Central memory CD4-positive, alpha-beta T cell (primary cell): ENCODE measurements at places on chromosomes 3 and 15.
A peak's percentile ranks its signal among the peaks of the same experiment; 100 is the strongest.

- no peak for DNase-seq
Measured at GRCh38 chr3:192373032-192373431, 354.3 kb downstream of the FGF12 start.

GRCh38 chr3:112395181-112395895 lies 62.4 kb downstream of the CD200 start:
- no peak for DNase-seq

- DNase-seq: peak; percentile 73
Measured at GRCh38 chr15:31365655-31366127, 39.1 kb downstream of the KLF13 start.

DNA sequence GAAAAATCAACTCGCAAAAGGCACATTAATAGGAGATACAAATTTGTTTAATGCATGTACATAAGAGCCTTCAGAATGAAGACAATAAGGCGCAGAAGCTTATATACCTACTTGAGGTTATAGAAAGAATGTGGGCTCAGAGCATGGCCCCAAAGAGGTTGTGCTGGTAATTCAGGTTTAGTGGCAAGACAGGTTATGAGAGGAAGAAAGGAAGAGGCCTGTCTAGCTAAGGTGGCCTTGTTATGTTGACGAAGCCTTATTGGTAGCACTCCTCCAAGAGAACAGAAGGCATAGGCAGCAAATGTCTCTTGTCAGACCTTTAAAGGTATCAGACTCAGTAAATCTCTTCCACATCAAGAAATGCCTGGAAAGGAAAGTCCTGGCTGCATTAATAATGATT lies 290.8 kb downstream of the MCTP2 start:
- DNase-seq: no peak

DNA sequence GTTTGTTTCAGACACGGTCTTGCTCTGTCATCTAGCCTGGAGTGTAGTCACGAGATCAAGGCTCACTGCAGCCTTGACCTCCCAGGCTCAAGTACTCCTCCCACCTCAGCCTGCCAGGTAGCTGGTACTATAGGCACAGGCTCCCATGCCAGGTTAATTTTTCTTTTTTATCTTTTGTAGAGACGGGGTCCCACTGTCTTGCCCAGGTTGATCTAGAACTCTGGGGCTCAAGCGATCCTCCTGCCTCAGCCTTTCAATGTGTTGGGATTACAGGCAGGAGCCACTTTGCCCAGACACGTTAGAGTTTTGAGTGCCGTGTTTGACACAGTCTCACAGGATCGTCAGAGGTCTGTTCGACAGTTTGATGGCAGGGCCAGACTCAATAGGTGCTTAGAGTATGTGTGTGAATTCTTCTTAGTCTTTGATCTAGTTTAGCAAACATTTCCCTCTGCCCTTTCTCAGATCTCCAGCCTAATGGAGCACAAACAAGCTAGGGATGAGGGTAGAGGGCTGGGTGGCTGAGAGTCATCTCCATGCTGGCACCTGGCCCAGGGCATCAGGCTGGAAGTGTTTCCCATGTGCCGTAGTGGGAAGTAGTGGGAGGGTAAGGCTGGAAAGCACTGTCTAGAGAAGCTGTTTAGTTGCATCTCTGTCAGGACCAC lies 66.1 kb upstream of the DLG1 start:
- no peak for DNase-seq

DNA sequence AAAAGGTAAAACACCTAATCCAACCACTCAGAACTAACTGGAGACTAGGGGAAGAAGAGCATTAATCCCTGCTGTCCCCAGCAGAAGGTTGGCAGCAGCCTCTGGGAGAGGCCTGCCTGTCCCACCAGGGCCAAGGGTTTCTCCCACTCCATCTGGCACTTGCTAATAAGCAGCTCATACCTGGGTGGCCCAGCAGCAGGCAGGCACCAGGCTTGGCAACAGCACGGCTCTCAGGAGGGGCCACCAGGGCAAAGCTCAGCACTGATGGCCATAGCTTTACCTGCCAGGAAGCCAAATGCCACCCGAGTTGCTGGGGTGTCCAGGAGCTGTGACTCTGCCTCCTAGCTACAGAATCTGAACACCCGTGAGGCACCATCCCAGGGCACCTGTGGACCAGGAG lies 58.3 kb downstream of the BOC start:
- no peak for DNase-seq

- no peak for DNase-seq
Measured at GRCh38 chr3:171986757-171987518, 52.4 kb upstream of the FNDC3B start.

DNA sequence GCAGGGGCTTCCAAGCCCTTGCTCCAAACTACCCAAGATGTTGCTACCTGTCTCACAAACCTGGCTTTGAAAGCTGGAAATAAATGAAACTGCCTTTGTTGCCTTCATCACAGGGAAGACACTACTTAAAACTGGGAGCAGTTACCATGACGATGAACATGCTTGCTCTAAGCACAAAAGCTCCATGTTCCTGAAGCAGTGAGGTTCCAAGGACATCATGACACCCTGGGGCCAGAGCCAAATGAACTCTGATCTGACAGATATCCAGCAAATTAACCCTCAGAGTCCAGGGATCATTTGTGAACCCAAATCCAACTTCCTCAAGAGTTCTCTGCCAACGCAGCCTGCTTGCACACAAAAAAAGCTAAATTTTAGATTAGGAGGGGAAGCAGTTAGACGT lies 10.7 kb downstream of the TRAIP start:
- no peak for DNase-seq

DNA sequence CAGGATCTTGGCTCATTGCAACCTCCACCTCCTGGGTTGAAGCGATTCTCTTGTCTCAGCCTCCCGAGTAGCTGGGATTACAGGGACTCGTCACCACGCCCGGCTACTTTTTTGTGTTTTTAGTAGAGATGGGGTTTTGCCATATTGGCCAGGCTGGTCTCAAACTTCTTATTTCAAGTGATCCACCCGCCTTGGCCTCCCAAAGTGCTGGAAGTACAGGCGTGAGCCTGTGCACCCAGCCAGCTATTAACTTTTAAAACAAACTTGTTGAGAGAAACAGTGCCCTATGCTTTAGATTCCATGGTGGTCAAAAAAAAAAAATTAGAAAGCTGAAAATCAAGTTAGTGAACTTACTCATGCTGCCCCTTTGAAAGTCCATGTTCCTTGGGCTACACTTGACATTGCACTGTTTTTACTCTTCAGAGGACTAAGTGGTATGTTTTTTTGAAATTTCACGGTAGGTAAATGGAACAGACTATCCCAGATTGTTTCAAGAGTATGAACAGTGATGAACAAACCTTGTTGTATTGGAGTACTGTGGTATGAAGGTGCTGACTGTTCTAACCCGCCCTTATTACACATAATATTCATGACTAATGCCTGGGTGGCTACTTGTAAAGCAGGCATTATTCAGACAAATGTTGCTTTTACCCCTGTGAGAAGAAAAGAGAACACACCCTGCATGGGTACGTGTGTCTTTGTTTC lies 206.9 kb downstream of the KLHL25 start:
- DNase-seq: no peak

DNA sequence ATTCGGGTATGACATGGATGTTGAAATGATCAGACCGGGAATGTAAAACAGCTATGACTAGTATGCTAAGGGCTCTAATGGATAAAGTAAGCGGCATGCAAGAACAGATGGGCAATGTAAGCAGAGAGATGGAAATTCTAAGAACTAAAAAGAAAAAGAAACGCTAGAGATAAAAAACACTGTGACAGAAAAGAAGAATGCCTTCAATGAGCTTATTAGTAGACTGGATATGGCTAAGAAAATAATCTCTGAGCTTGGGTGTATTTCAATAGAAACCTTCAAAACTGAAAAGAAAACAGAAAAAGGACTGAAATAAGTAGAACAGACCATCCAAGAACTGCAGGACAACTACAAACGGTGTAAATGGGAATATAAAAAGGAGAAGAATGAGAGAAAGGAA lies 101.2 kb downstream of the HES1 start:
- DNase-seq: no peak

DNA sequence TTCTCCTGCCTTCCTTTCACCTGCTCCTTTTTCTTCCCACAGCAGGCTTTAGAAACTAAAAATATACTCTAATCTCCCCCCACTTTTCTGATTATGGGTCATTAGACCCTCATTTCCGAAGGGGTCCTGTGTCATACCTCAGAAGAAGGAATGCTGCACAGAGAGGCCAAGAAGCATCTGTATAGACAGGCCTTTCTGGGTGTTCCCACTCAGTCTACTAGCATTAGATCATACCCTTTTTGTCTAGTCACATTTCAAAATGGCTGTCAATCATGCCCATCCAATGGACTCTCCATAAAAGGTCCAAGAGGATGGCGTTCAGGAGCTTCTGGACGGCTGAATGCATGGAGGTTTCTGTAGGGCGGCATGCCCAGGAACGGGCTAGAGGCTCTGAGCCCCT lies 192.2 kb downstream of the SUCLG2 start:
- no peak for DNase-seq
